ENCODE measurements at places on chromosomes 1 and 21.

GRCh38 chr1:178483251-178483957, 13.4 kb downstream of the CLEC20A start:
- DNase-seq = peak; percentile 15

GRCh38 chr1:25476186-25477097, 45.7 kb downstream of the MACO1 start:
- no peak for DNase-seq

- DNase-seq = no peak
Observed at GRCh38 chr1:160115545-160116282, at the start of gene ATP1A2. TSS of gene ATP1A2 (plus strand) at chr1:160115759. CDS start at chr1:160115862, 103 bp downstream.

- peak; percentile 23 for DNase-seq
Observed at GRCh38 chr1:246221485-246222255, 285.4 kb downstream of the SMYD3 start.

DNA sequence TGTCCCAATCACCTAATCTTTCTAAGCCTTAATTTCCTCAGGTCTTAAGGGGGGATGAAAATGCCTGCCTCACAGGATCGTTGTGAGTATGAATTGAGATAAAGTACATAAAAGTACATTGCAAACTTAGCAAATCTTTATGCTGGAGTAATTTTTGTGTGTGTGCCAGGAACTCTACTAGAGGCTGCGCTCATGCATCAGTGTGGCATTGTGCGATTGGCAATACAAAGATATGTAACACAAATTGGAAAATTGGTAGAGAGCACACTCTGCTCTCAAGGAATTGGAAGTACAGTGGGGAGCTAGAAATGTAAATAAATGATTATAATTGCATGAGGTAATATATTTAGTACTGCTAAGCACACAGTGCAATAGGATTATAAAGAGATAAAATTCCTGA, 398.3 kb downstream of the DUSP10 start:
- DNase-seq = no peak
